Non-pigmented ciliary epithelial cell (primary cell): ENCODE measurements at places on chromosomes 6 and 20.

DNA sequence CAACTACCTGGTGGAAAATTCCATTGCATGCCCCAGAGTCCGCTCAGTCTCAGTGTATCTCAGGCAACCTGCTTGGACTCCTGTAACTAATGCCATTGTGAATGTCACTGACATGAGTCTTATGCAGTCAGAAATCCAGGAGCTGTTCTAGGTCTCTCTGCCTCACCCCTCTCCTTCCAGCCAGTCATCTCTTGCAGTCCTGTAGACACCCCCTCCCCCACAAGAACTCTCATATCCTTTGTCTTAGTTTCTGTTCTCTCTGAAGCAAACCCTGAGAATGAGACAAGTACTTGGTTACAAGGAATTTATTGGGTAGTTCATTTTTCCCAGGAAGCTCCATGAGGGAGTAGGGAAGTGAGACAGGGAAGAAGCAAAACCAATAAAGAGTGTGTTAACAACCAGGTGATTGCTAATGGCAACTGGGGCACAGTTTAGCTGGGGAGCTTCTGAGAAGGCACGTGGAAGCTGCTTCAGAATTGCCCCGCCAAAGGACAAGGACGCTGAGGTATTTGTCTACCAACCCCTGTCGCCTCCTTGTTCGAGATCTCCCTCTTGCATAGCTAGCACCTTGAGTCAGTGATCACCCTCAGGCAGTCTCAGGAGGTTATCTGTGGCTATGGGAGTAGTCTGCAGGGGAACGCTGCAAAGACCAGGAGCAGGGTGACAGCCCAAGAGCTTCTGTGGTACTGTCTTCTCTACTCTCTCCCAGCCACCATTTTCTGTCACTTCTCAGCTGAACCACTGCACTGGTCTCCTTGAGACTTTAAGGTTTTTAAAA is 911.4 kb upstream of the FLRT3 start:
- no peak for DNase-seq

DNA sequence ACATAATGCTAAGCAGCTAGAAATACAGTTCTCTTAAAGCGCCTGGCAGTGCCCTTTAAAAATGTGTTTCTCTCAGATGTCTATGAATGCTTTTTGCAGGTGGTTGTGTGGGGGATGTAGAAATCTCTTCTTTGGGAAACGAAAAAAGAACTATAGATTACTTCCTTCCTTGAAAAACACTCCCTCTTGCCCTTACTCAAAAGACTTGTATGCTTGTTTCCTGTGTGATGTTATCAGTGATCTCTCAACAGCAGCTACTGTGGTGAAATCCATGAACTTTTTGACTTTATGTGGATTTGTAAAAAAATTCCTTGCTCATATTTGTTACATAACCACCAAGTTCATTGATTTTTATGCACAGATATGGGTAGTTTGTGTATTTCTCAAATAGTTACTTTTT is 916.5 kb downstream of the QKI start:
- no peak for DNase-seq

GRCh38 chr20:1628621-1629020 is 8.8 kb upstream of the SIRPB1 start:
- DNase-seq, result no peak

GRCh38 chr6:159142531-159142930 is 26.7 kb upstream of the FNDC1 start:
- no peak for DNase-seq

GRCh38 chr20:6057691-6058090 is 3.8 kb upstream of the LRRN4 start:
- no peak for DNase-seq

- DNase-seq, result no peak
Observed at GRCh38 chr20:5354901-5355300, 38.1 kb upstream of the PROKR2 start.

GRCh38 chr6:116667623-116668022 is 943 bp downstream of the ZUP1 start:
- no peak for DNase-seq

GRCh38 chr6:33815854-33816253 is 12.1 kb upstream of the MLN start:
- no peak for DNase-seq

DNA sequence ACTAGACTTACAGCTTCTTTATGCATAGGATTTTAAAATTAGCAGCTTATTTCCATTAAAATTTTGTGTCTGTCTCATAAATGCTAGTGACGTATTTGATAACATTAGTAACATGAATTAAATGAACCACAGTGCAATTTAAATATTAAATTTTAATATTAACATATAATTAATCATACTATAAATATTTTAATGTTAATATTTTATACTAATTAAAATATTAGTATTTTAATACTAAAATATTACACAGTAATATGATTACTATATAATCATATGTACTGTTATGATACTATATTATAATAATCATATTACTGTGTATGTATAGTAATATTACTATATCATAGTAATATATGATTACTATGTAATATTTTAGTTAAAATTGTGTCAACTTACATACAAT is 73.7 kb downstream of the CHD6 start:
- no peak for DNase-seq

DNA sequence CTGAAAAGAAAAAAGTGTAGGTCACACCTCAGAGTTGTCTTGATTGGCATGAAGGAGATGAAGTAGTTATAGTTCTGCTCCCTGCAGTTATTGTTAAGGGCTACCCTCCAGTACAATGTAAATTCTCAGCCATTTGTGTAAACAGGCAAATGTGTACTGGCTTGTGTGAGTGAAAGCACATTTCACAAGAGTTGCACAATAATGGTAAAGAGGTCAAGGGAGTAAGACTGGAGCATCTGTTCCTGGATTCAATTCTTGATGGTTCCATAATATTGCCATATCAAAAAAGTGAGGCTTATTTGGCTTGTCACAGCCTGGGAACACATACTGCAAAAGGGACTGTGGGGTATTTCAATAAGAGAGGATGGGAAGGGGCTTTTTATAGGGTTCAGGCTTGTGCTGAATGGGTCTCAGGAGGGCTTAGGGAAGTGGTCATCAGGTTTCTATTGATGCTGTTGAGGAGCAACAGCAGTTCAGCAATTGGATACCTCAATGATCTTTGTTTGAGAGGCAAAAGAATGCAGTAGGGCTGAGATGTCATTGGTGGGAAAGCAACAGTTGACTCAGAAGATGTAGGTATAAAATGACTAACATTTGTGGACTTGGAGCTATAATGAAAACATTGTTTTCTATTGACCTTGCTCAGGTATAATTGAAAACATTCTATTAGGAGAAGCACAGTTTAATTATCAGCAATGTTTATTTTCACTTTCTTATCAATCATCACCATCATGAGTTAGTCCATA is 402.6 kb downstream of the BCKDHB start:
- no peak for DNase-seq

DNA sequence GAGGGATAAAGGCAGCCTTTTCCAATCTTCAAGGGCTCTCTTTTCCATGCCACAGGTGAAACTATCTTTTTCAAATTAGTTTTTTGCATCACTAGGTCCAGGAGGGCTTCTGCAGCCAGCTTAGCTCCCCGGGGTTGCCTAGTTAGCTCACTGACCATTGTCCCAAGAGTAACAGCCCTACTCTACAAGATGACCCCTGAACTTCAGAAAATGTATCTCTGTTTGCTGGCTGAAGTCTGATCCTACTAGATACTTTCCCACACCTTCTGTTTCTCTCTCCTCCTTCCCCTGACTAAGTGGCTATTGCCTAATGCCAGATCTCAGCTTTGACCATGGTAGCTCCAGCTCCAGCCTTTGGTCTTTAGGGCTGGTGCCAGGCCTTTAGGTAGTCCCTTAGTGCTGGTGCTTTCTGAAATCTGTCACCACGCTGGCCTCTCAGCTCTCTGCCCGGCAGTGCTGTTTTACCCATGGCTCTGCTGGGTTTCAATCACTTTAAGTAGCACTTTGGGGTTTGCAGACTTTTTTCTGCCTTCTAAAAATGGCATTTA is 255.1 kb downstream of the RNGTT start:
- DNase-seq, result no peak

DNA sequence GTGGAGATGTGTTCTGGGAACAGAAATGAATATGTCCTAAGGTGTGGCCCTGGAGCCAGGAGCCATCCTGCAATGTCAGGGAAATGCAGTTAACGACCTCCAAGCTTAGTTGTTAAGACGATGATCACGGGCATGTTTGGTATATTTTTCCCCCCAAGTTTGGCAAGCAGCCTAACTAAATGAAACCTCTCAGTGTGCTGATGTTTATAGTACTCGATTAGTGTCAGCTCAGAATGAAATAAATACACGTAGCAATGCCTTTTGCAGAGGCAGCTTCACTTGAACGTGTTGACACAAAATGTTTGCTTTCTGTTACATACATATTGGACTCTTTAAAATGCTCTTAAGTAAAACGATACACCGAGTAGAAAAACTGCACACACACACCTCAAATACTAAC is 76.2 kb upstream of the OLIG3 start:
- DNase-seq, result no peak

GRCh38 chr6:1770968-1771723 is 161.4 kb downstream of the FOXC1 start:
- DNase-seq, result no peak

- no peak for DNase-seq
Observed at GRCh38 chr20:23174821-23175220, 88.7 kb upstream of the CD93 start.

GRCh38 chr20:44609006-44609515 is 26.7 kb downstream of the PKIG start:
- DNase-seq, result no peak

- DNase-seq, result no peak
Observed at GRCh38 chr6:19477563-19477962, 359.6 kb upstream of the ID4 start.

DNA sequence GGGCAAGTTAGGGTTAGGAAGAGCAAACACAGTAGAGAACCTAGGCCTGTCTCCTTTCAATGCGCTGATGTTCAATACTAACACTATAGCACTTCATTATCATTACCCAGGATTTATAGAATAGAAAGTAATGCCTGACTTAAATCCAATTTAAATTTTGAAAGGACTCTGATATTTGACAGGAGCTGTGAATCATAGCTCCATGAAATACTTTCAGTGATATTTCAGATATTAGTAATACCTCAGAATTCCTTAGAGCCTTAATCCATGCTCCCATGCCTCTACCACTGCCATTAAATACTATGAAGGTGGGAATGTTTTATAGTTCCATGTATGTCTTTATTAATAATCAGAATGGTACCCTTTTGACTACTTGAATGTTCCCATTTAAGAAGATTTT is 530.2 kb downstream of the BCKDHB start:
- no peak for DNase-seq

GRCh38 chr6:43293698-43294097 is 4.4 kb upstream of the SLC22A7 start:
- no peak for DNase-seq

- peak; percentile 28 for DNase-seq
Observed at GRCh38 chr20:47620808-47621805, 119.4 kb downstream of the NCOA3 start.
